NCI-H748 treated with DMSO at 0.1 percent for 48 hours (cell line): ENCODE measurements at places on chromosomes 5 and 9.

GRCh38 chr5:146797658-146798057 lies 80.9 kb downstream of the PPP2R2B start:
- DNase-seq = peak; percentile 29

GRCh38 chr9:90261698-90262097 lies 380.9 kb downstream of the DIRAS2 start:
- no peak for DNase-seq

- no peak for DNase-seq
Observed at GRCh38 chr9:95513711-95514110, 3.1 kb downstream of the PTCH1 start.

DNA sequence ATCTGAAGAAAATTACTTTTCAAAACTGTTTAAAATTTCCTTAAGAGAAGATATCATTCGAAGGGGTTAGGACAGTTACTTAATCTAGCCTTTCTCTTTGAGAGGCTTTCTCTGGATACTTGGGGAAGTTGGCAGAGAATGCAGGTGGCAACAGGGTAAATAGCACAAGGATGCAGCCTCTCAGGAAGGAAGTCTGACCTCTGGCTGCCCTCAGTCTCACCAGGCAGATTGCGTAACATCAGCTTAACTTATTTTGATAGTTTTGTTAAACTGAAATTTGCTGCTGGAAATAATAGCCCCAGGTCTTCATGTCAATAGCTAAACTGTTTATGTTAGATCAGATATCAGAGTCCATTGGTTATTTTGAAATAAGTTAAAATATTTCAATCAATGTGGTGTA lies 20.4 kb downstream of the CCDC192 start:
- DNase-seq = no peak

DNA sequence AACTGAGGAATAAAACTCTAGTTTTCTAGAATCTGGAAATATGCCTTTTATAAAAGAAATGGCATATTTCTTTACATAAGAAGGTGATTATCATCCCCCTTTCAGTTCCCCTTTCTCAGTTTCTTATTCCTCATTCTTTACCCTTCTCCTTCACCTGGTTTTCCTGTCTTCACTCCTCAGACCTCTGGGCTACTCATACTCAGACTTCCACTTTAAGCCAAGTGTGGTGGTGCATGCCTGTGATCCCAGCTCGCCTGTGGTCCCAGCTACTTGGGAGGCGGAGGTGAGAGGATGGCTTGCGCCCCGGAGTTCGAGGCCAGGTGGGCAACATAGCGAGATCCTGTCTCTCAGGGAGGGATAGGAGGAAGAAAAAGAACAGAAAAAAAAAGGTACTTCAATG lies 57.2 kb downstream of the RANBP6 start:
- no peak for DNase-seq

DNA sequence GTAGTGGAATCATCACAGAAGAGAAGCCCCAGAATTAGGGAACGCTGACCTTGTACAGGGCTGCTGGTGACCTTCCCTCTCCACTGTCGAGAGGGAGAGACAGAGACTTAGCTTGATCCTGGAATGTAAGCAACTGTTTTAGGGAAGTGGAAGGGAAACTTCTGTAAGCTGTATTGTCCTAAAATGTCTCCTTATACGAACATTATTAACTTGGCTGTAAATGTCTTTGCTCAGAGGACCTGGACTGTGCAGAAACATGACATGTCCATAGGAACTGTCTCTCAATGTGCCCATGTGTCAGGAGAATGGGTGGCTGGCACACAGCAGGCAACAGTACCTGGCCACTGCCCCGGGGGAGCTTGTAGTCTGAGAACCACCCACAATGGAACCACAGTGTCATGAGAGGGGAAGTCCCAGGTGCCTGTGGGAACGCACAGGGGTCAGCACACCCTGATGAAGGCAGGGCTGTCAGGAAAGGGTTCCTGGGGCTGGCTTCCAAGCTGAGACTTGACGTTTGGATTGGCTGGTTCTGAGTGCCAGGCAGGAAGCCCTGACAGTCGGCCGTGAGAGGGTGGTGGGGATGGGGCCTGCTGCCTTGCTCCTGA lies 34.0 kb downstream of the DAP start:
- DNase-seq = no peak

DNA sequence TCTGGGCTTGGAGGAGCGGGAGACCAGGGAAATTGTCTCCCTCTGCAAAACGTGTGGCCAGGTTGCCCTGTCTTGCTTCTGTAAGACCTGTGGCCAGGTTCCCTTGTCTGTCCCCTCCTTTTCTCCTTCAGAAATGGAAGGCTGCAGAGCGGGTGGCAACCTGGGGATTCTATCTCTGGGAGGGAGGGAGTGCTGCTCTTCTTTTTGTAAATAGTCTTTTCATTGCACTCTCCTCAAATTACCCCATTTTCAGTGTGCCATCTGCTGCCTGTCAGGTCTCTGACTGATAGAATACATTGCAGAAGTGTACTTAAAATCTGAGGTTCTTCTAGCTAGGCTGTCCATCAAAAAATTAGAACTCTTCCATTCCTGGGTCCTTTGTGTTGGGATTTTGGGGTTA lies 126.0 kb downstream of the GABRB2 start:
- DNase-seq = no peak

- peak; percentile 81 for DNase-seq
Observed at GRCh38 chr5:90529939-90530677, 724 bp upstream of the LYSMD3 start.

- DNase-seq = no peak
Observed at GRCh38 chr5:6686915-6687409, 26.3 kb upstream of the TENT4A start.

DNA sequence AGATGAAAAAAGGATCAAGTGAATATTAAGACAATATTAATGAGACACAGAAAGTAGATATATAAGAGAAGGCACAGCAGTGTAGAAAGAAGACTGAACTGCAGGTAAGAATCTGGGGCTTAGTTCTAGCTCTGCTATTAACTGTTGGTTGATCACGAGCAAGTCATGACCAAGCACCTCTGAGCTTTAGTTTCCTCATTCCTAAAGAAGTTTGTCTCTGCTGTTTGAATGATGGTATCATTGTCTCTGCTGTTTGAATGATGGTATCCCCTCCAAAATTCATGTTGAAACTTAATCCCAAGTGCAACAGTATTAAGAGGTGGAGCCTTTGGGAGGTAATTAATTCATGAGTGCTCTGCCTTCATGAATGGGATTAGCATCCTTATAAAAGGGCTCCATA lies 2.5 kb upstream of the NME5 start:
- no peak for DNase-seq

DNA sequence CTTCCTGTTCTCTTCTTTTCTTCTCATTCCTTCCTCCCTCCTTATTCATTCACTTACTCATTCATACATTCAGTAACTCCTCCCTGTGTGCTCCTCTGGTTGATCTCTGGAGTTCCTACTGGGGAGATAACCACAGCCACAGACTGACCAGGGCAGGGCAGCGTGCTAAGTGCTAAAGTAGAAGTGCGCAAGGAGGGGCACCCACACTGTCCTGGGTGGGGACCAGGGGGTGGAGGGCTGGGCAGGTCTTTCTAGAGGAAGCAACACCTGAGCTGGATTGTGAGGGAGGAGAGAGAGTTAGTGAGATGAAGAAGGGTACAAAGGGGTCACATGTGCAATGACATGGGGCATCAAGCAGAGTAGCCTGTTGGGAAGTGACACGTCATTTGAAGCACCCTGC lies 13.8 kb downstream of the ENHO start:
- no peak for DNase-seq

DNA sequence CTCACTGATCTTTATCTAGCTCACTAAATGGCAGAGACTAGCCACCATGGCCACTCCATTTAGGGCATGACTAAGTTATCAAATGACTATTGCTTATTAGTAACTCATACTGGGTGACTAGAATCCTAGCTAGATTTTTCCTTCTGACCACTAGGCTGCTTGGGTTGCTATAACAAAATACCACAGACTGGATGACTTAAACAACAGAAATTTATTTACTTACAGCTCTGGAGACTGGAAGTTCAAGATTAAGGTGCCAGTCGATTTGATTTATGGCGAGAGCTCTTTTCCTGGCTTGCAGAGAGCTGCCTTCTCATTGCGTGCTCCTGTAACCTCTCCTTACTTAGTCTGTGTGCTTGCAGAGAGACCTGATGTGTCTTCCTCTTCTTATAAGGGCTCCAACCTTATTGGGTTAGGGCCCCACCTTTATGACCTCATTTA lies 55.0 kb upstream of the APC start:
- no peak for DNase-seq

- no peak for DNase-seq
Observed at GRCh38 chr9:545480-545879, 296.0 kb upstream of the DMRT1 start.

DNA sequence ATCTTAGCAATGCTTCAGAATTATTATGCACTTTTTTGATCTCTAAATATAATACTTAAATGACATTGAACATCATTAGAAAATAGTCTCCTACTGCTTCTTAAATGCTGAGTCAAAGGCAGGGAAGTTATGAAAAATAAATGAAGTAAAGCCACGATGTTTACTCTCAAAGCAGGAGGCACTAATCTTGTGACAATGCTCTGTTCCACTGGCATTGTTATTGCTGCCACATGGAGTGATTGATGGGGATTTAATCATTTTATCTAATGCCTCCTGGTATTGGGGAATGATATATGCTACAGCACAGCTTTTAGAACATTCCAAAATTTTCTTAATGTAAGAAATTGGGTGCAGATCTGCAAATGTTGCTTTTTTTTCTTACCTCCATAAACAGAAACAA lies 1655.4 kb upstream of the NUDT12 start:
- DNase-seq = peak; percentile 77

DNA sequence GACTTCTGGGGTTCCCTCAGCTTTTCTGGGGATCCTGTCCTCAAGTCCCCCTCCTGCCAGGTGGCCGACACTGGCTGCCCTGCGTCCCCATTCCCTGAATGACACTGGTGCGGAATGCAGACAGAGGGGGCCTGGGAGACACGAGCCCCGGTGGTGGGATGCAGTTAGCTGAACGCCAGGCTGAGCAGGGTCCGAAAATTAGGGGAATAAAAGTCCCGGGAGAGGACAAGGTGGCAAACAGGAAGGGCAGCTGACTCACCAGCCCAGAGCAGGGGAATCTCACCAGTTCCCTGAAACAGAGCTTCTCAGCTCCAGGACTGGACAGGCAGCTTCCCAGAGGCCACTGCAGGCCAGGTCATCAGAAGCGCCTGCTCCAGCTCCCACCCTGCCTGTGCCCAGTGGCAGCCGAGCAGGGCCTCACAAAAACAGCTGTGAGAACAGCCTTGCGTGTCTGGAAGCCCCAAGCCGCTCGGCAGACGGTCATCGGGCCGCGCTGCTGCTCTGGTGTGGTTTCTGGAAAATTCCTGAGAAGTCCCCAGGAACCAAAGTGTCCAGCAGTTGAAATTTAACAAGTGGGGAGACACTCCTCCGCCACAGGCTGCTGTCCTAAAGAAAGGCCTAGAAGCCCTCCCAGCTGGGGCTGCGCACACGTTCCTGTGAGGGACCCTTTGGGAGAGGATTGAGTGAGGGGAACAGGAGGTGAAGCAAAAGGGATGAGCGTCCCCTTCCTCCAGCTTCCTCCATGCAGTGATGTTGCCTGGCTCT lies 47.6 kb upstream of the EXOC3 start:
- DNase-seq = no peak

- peak; percentile 93 for DNase-seq
Observed at GRCh38 chr5:93677359-93677891, 64.0 kb downstream of the POU5F2 start.

- DNase-seq = no peak
Observed at GRCh38 chr5:119752921-119753886, 123.8 kb downstream of the FAM170A start.

- DNase-seq = peak; percentile 45
Observed at GRCh38 chr5:138641547-138642298, 66.5 kb upstream of the HSPA9 start.

GRCh38 chr5:148986636-148987035 lies 76.2 kb downstream of the SH3TC2 start:
- no peak for DNase-seq

DNA sequence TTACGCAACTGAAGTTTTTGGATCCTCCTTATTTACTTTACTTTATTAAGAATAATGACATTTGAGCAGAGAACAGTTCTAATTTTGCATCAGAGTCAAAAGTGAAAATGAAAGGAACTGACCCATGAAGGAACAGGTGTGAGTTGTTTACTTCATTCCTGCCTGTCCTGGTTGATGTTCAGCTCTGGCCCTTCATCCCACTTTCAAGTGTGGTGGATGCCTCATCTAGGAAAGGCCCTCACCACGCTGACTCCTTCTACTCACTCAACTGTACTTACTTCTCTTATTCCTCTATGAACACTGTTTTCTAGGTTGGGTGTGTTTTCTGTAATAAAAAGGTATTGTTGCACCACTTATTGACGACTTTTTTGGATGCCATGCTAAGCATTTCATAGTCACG lies 61.8 kb upstream of the PLEKHG4B start:
- DNase-seq = no peak

DNA sequence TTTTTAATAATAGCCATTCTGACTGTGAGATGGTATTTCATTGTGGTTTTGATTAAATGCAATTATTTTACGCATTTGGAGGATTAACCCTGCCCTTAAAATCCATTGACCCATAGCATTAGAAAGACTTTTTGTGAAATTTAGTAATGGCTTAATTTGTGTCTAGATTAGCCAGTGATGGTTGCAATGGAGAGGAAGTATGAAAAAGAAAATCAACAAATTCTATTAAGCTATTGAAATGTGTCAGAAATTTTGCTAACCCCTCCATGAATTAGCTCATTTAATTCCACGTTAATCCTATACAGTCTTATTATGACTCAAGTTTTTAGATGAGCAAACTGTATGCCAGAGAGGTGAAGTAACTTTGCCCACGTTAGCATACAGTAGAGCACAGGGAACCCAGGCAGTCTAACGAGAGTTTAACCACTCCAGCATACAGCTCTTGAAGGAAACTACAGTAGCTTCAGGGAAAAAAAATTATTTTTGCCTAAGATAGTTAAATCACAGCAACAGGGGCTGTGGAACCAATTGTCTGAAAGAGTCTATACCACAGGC lies 158.2 kb upstream of the PPP2R2B start:
- no peak for DNase-seq

DNA sequence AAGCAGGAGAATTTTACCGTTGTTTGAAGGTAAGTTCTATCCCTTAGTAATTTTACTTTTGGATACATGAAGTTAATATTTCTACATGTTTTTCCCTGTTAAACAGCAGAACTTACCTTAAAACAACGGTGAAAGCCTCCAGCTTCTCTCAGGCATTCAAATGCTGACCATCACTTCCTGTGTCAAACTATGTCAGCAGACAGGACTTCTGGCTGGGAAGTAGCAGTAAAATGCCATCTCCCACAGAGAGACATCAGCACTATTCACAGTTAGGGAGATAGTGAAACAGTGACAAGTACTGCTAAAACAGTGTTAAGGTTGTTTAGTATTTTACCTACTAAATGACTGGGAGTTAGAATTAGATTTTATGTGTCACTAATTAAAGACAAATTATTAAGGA lies 34.2 kb upstream of the GOLGA1 start:
- DNase-seq = no peak

GRCh38 chr9:112819635-112820496 lies 69.3 kb downstream of the SNX30 start:
- peak; percentile 47 for DNase-seq
